GOT3 (cell line): ENCODE measurements at places on chromosomes 16 and 17.

GRCh38 chr16:67563708-67564468 lies 1.6 kb downstream of the CTCF start:
- no peak for DNase-seq

DNA sequence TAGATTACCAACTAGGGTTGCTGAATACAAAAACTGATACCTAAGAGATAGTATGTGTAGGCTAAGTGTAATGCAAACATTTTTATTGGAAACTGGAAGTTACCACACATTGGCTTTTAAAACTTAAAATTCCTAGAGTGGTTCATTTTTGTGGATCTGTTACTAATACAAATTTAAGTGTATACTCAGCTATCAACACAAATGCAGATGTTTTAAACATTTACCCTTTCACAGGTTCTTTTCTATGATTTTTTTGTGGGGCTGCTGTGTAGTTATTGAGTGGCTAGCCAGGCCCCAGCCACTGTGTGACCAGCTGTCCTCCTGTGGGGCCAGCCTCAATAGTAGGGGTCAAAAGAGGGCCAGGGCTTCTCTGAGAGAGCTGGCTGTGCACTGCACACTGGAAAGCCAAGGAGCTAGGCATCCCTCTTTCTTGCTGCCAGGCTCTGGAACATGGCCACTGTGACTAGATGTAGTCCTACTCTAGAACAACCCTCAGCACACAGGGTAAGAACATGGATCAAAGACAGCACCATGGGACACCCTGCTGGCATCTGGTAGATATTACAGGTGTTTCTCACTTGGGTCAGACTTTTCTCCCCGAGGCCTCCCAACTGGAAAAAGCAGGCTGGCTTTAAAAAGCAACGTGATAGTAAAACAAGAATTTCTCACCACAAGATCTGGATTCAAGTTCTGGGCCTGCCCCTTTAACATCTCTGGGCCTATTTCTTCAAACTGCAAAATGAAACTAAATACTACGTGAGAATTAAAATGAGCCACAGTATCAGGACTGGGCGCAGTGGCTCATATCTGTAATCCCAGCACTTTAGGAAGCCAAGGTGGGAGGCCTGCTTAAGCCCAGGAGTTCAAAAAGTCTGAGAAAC lies 7.3 kb upstream of the VEZF1 start:
- peak; percentile 39 for DNase-seq

DNA sequence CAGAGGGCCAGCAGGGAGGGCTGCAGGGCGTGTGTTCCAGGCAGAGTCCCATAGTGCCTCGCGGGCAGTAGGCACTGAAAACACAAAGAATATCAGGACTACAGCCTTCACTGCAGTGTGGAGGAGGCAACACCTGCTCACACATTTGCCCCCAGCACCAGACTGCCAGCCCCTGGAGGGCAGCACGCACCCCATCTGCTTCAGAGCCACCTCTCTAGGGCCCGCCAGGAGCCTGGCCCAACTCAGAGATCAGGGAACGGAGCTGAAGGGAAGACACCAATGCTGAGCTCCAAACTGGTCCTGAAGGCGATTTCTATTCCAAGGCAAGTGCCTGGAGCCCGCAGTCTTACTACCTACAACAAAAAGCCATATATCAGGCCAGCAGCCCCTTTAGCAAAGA lies 130.3 kb downstream of the ZNF423 start:
- no peak for DNase-seq

DNA sequence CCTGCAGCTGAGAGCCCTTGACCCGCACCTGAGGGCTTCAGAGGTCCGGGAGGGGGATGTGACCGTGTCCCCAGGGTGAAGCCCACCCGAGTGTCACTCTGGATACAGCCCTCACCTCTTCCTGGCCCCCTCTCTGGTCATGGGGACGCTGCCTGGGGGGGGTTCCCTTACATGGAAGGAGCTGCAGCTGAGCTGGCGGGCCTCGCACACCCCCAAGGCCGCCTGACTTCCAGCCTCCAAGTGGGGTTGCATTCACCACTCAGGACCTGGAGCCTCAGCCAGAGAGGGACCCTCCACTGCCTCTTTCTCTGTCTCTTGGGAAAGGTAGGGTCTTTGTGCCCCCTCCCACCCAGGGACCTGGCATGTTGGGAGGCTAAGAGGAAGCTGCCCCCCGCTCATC lies 284.6 kb downstream of the SEC14L1 start:
- no peak for DNase-seq

- no peak for DNase-seq
These were observed 37.4 kb downstream of the COX4I1 start for GRCh38 chr16:85836706-85837582.

- no peak for DNase-seq
These were observed 1.6 kb downstream of the ZNF629 start for GRCh38 chr16:30785126-30786106.

- no peak for DNase-seq
These were observed 191.8 kb downstream of the PRKCA start for GRCh38 chr17:66494023-66494803.

GRCh38 chr16:7548796-7549318 lies 216.2 kb downstream of the RBFOX1 start:
- DNase-seq = no peak

- no peak for DNase-seq
These were observed 1.7 kb upstream of the CES5A start for GRCh38 chr16:55876854-55877253.

DNA sequence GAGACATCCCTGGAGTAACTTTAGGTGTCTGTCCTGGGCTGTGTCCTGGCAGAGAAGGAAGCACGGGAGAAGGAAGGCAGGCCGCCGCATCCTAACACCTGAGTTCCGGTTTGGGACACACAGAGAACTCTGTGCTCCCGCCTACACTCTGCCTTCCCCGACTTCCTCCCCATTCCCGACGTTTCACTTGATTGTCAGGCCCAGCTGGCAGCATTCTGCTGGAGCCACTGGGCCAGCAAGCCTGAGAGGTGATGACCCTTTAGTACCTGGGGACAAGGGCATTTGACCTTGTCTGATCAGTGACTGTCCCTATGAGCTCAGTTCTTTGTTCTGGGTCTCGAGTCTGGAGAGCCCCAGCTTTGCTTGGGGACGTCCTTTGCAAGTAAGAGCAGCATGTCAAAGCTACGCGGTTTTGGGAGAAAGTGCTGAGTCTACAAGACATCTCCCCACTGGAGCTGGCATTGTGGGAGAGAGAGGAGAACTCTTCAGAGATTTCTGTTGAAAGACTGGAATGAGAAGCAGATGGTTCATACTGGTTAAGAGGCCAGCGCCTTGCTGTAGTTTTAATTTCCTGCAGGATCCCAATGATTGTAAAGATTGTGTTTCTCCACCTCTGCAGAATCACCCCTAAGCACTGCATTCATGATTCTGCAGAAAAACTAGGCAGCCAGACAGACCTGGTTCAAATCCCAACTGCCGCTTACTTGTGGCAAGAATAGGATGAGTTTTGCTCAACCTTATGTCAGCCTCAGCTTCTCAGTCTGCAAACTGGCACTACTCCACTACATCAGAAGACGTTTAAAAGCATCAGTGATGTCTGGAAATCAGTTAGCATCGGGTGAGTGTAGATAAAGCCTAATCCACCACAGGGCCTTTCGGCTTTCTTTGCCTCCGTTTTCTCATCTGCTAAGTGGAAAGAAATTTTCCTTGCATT lies 20.6 kb downstream of the ABAT start:
- DNase-seq = no peak

DNA sequence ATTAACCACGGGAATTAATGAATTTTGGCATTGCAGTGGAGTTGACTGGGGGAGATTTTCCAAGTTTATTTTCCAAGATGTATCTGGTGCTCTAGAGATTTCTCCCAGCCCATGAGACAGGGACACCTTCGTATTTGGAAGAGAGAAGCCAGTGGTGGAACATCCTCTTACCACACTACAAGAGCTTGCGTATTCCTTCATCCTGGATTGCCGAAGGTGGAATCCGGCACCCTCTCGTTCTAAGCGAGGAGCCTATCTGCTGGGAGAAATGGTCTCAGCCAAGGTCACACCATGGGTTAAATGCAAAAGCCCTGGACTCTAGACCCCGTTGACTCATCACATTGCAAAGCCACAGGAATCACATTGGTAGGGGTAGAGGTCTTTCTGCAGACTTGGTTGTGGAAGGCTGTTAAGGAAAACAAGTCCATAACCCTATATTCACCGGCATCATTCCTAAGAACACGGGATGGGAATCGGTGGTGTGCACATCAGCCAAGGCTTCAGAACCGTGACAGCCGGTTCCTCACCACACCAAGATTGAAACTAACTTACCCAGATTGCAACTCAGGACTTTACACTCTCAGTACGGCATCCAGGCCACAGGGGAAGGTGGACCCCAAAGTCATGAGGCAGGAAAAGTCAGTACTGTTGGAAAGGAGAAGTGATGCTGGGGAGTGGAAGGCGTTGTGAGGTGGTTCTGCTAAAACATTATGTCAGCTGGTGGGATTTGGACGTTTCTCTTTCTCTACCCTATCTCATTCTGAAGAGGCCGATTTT lies 259.8 kb downstream of the CPPED1 start:
- no peak for DNase-seq

- DNase-seq = no peak
These were observed 63.1 kb downstream of the MYO18A start for GRCh38 chr17:29116804-29117753.

GRCh38 chr17:8894202-8894671 lies 26.8 kb upstream of the PIK3R6 start:
- DNase-seq = no peak

- DNase-seq = peak; percentile 31
These were observed 43.5 kb downstream of the REXO5 start for GRCh38 chr16:20849589-20850390.

DNA sequence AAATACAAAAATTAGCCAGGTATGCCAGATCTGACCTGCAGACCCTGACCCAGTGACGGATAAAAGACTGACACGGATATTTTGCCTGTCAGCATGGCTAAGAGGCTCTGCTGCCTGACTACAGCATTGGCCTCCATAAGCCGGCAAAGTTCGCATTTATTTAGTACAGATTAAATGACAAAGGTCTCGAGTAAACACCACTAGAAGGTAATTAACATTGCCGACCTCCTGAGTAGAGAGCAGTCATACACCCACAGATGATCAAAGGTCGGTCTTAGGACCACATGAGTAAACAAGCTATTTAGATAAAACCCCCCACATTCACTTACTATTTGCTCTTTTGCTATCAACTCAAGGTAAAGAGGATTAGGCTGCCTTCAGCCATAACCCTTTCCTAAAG lies 55.7 kb downstream of the KNOP1 start:
- DNase-seq = no peak

DNA sequence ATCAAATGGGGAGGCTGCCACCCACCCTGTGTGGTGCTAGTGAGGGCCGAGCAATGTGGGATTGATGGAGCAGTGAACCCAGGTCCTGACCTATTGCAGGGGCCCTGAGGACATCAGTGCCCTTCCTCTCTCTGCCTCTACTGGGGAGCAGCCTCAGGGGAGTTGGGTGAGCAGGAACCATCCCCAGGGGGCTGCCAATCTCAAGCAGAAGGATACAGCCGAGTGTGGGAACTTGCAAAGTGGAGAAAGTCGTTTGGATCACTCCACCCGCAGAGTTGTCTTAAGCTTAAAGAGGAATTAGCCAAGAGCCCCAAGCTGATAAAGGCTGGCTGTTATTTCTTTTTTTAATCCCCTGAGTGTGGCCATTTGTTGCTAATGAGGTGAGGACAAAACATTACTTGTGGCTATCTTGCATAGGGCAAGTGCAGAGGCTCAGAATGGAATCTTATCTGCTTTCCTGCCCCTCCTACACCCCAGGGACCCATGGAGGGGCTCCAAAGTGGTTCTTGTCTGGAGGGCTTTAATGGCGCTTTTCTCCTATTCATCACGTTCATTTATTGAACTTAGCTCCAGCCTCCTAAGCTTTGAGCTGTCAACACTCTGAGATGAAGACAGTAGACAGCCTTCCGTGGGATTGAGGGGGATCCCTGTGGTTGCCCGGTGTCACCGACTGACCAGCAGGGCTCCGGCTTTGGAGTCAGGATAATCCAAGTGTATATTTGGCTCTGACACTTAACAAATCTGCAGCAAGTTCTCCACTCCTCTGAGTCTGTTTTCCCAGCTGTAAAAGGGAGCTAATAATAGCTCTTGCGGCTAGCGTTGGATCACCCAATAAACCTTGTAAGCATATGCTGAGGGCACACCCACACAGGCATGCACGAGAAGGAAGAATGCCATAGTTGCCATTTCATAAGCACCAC lies 45.1 kb downstream of the MYH11 start:
- DNase-seq = no peak

- no peak for DNase-seq
These were observed 151.4 kb downstream of the KATNIP start for GRCh38 chr16:27701381-27701780.

DNA sequence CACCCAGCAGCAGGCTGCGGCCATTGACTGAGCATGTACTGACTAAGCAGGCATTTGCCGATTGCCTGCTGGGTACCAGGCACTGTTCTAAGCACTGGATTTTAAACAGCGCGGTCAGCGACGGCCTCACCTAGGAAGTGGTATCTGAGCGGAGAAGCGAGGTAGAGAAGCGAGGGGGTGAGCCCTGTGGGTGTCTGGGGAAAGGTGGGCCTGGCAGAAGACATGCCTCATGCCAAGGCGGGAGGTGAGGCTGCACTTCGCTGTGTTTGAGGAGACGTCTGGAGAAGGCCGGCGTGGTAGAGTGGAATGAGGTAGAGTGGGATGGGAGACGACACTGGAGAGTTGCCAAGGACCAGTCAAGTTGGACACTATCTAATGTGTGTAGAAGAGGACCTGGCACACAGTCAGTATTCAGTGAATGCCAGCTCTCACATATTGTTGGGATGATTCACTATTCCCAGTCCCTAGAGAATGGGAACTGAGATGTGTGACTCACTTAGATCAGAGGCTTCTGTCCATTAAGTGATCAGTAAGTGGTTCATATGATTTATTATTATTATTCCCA lies 14.4 kb downstream of the SYCE1L start:
- no peak for DNase-seq

DNA sequence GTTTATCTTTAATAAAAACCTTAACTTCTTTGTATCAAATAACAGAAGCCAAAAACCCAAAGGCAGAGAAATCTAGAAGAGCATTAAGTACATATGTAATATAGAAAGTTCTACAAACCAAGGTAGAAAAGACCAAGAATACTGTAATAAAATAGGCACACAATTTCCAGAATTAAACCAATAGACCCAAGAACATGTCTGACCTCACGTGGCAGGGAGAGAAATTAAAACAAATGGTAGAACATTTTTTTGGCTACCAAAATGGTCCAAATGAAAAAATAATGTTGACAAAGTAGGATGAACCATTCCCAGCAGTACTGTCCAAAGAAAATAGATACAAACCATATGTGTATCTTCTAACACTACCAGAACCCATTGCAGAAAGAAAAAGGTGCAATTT lies 183.5 kb downstream of the CPPED1 start:
- no peak for DNase-seq

- no peak for DNase-seq
These were observed 19.4 kb downstream of the UTS2R start for GRCh38 chr17:82390860-82391435.

DNA sequence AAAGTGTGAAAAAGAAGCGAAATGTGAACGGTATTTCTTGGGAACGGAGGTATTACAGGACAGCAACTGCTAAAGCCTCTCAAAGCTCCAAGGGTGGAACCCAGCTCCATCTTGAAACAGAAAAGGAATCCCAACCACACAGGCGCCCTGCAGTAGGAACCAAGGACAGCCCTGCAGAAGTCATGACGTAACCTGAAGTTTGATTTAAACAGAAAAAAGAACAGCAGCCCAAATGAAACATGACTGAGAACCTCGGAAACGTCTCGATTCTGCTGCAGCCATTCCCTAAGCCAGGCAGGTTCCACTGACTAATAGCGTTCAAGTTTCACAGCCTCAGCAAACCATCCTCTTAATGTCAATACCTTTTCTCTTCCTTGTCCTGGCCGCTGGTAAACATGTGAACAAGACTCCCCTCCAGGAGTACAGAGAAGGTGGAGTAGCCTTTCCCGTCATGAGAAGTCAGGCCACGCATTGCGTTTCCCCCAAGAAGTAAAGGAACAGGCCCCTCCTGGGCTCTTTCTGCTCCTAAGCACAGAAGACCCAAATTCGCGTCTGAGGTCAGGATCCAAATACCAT lies 20.1 kb downstream of the SIAH1 start:
- no peak for DNase-seq
